ENCODE measurements at places on chromosomes 3 and 15.

- peak; percentile 8 for DNase-seq
These were observed 244.6 kb downstream of the STXBP5L start for GRCh38 chr3:121152573-121152972.

DNA sequence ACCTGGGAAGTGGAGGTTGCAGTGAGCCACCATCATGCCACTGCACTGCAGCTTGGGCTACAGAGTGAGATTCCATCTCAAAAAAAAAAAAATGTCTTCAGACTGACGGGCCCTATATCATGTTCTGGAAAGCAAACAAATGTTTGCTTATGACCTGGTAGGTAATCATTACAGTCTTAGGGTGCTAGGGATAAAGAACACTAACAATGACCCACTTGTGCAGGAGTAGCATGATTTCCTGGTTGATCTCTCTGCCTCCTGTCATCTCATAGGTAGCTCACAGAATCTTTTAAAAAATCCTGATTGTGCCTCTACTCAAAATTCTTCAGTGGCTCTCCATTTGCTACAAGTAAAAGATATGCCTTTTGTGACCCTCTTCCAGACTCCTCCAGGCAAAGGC lies 74.5 kb upstream of the TSPAN3 start:
- DNase-seq, result no peak

- no peak for DNase-seq
These were observed 33.4 kb downstream of the SMAD3 start for GRCh38 chr15:67098768-67099282.

- no peak for DNase-seq
These were observed 61.3 kb downstream of the ZDHHC19 start for GRCh38 chr3:196149831-196150301.

DNA sequence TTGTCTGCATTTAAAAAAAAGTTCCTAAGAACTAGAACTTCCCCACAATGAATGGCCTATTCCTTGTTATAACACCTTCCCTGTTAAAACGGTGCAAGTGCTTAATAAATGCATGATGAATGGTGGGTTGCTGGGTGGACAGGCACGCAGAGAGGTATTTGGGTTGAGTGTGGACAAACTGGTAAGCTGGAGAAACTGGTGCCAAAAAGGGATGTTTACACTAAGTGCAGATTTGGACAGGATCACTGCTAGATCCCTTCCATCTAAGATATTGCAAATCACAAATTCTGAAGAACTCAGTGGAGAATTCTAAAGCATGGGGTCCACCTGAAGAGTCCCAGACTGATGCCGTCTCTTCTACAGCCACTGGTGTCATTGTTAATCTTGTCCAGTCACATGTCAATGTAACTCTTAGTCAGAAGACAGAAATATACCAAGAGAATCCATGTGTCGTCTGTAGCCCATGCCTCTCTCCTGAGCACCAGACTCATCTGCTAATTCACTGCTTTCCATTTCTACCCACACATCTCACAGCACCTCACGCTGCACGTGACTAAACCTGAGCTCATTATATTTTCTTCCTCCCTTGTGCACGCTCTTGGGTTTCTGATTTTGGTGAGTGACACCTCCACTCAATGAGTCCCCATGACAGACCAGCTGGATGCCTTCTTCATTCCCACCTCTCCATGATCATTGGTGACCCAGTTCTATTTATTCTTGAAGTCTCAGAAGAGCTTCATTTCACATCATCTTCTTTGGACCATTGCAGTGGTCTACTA lies 328.9 kb downstream of the THSD4 start:
- DNase-seq, result no peak

- no peak for DNase-seq
These were observed 272.3 kb downstream of the IL5RA start for GRCh38 chr3:2837910-2838309.

- no peak for DNase-seq
These were observed 24.3 kb downstream of the NDUFAF1 start for GRCh38 chr15:41377978-41378377.

DNA sequence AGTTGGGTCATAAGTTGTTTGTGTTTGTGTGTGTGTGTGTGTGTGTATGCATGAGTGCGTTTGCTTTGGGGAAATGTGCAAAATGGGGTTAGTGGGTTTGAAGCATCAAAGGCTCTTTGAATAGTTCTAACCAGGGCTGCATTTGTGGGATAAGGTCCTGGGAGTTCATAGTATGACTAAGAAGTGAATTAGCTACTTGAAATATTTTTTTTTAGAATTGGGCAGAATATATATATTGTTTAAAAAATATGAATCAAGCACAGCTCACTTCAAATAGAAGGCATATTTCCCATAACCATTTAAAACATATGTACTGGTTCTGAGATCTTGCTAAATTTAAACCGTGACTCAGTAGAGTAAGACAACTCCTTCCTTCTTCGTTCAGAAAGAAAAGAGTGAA lies 43.1 kb downstream of the IGF2BP2 start:
- DNase-seq, result no peak

DNA sequence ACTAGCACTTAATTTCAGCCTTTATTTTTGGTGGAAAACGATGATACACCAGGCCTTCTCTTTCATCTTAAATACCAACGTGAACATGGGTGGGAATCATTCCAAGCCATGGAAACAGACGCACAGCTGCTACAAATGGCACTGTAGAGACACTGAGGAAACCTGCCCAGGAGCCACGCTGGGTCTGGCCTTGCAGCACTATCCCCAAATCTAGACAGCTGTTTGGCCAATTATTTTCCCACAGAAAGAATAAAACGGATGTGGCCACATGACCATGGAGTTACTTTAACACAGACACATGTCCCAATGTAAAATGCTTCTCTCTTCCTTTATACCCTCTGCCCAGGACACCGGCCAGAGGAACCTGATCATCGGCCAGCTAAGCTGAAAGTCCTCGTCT lies 83.6 kb upstream of the OCA2 start:
- DNase-seq, result no peak

- DNase-seq, result no peak
These were observed 150.7 kb downstream of the SSR3 start for GRCh38 chr3:156404217-156404616.

DNA sequence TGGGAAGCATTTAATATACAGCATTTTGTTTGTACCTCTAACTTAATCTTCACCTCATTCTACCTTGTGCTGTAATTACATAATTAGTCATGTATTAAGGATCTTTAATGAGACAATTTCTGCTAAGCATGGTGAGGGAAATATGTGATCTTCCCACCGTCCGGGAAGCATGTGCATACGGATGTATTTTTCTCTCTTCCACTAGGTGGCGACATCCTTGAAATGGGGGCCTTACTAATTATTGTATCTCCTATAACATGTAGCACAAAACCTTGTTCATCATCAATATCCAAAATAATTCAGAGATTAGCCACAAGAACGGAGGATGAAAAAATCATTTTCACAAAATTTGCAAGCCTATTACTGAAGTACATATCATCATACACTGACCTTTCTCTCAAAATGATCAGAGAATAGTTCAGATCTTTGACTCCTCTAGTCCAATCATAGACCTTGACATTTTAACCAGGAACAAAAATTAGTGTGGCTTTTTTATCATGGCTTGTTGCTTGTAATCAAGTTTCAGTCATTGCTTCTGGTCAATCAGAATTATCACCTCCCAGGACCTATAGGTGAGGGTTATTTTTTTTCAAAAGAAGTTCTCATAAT lies 148.9 kb upstream of the GBE1 start:
- DNase-seq, result peak; percentile 16

- DNase-seq, result no peak
These were observed 122.0 kb downstream of the WDR76 start for GRCh38 chr15:43948691-43949325.

DNA sequence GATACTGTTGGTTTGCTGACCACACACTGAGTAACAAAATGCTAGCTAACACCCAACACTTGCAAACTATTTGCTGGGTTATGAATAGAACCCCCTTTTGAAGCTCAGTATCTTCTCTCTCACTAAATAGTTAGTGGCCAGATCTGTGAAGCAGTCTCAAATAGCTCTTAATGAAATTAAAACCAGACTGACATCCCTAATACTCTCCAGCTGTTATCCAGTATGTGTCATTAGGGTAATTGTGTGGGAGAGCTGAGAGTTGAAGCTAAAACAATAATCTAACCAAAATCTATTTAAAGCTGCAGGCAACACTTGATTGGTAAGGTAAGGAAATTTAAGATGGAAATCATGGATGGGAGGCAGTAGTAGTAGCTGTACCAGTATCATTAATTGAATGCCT lies 110.4 kb upstream of the RORA start:
- DNase-seq, result no peak

DNA sequence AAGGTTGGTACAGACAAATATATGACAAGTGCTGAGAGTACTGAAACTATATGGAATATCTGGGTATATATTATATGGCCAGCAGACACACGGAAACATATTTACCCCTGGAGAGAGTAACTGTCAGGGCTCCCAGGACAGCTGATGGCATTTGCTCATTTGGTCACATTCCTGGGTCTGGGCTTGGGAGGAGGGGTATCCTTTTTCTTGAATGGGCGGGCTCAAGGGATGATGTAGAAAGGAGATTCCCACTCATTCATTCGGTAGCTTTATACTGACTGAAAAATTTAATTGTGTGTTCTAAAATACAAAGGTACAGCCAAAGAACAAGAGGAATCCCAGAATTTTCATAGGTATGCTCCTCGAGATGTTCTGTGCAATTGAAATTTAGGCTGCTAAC lies 131.0 kb downstream of the KCNAB1 start:
- DNase-seq, result no peak

DNA sequence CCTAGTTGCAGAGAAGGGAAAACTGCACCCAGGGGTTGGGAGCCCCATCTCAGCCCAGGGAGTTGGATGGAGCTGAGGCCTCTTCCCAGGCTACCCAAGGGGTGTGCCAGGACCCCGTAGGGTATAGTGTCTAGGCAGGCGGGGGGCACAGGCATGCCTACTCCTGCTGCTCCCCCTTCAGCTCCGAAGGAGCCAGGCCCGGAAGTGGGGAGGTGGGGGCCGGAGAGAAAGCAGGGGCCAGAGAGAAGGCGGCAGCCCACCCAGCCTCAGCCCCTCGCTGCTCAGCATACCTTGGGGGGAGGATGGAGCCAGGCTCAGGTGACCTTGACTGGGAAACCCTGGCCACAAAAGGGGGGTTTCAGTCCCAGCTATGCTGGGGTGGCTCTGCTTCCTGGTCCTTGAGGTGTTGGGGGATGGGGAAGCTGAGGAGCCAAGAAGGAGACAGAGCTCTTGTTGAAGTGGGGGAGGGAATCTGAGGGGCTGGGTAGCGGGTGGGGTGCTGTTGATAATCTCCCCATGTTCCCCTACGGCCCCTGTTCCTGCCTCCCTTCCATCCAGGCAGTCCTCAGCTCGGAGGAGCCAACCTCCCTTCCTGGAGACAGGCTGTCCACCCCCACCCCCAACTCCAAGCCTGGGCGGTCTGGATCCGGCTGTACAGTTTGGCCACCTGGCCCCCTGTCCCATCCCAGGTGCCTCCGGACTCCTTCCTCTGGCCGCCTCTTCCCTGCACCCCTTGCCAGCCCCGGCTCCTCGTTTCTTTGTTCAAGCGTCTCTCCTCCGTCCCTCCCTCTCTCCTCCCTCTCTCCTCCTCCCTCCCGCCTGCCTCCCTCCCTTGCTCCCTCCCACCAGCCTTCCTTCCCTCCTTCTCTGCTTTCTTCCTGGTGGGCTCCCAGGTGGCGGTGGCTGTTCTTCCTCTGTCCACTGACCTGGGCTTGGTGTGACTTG lies 1.7 kb downstream of the SEMA3F start:
- DNase-seq, result no peak

- no peak for DNase-seq
These were observed 288.9 kb downstream of the EFHB start for GRCh38 chr3:19645093-19645492.

DNA sequence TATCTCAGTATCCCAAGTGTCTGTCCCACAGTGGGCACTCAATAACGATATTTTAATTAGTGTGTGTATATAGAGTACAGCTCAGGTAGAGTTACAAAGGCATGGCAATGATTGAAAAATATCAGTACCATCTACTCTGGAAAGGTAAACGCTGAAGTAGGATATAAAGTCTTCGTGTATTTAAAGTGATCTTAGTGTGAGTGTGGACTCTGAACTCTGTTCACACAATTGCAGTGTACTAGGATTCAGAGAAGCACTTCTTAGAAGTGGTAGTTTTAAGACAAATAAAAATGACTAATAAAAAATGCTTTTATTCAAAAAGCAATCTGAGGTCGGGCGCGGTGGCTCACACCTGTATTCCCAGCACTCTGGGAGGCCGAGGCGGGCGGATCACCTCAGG lies 62.9 kb upstream of the RAP2B start:
- DNase-seq, result no peak

DNA sequence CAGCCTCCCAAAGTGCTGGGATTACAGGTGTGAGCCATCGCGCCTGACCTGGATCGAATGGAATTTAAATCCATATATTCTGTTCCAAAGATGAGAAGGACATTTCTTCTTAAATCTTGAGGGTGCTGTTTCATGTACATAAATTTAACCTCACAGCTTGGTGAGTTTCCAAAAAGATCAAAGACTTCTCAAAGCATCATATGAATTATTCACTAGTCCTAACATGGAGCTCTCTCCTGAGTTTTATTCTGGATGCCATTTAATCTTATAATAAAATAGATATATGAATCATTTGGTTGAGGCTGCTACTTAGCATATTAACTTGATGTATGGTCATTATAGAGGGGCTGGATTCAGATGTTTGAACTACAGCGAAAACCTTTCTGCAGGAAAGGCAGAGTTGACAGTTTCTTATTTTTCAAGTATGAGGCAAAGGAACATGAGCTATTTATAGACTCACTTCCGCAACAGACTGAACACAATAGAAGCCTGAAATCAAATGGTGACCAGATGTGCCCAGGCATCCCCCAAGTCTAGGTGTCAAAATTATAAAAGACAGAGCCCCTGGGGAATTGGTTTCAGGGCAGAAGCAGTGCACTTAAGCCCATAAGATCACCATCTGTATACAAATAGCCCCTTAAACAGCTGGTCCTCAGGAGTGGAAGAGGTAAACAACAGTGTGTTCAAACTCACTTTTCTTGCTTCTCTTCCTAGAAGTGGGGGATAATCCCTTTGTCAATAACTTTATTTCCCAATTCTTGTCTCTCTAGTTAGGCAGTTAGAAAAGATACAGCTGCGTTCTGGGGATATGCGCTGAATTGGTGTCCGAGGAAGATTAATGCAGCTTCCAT lies 29.7 kb downstream of the STARD9 start:
- no peak for DNase-seq

GRCh38 chr3:42277676-42278075 lies 11.7 kb upstream of the CCK start:
- no peak for DNase-seq

DNA sequence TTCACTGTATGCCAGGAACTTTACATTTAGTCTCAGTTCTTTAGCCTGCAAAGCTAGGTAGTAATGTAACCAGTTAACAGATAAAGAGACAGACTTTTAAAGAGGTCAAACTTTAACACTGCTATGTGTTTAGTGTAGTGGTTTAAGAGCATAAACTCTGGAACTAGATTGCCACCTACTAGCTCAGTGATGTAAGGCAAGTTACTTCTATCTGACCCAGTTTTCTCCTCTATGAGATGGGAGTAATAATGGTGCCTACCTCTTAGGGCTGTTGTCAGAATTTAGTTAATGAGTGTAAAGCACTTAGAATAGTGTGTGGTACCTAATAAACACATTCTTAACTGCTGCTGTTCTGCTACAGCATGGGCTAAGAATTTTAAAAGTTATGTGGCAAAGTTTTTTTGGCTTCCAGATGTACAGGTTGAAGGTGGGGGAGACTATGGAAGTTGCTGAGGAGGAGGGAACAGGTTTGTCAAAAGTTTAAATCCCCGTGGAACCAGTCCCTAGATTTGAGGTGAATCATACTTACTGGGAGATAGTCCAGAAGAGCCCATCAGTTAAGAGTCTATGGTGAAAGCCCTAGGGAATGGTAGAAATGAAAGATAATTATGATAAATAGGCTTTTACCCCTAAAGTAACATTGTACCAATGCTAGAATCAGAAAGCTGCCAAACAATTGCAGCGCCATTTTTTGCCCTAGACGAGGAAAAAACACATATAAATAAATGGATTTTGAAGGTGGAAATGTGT lies 13.9 kb downstream of the TSC22D2 start:
- DNase-seq, result no peak

Data from NT2/D1 (cell line).